ENCODE measurements at places on chromosomes 2 and 18. TPM values are rescaled to one million over a fixed set of nuclear protein-coding genes. Genes with fewer than 3 reads are reported as not detected.

Gene CDK5R2
- not detected for total RNA-seq

Gene IL36G
- total RNA-seq: not detected

Gene NDC80
- 0.29 TPM for total RNA-seq

Gene KLF11
- 32.0 TPM for total RNA-seq

Gene DUSP19
- 5.9 TPM for total RNA-seq

Gene CKAP2L
- 0.68 TPM for total RNA-seq

Gene UGT1A8
- not detected for total RNA-seq

Gene ICA1L
- total RNA-seq: 6.3 TPM

Gene CERS6
- total RNA-seq: 44.7 TPM

Gene REEP1
- total RNA-seq: 22.5 TPM

Gene COPS9
- 175 TPM for total RNA-seq

Gene ADAM23
- total RNA-seq: 31.1 TPM

Gene NGEF
- total RNA-seq: 1.6 TPM

Gene ANKRD62
- total RNA-seq: not detected

Gene ALLC
- not detected for total RNA-seq

Gene KRTCAP3
- total RNA-seq: not detected

Gene CRYGD
- not detected for total RNA-seq

Gene MCM6
- 9.2 TPM for total RNA-seq

Gene DSG4
- total RNA-seq: not detected

Gene MYO3B
- not detected for total RNA-seq

Gene FOXD4L1
- total RNA-seq: 0.21 TPM

Gene ARHGAP25
- total RNA-seq: 6.8 TPM

Gene RAD51AP2
- total RNA-seq: 0.18 TPM

Gene CPO
- total RNA-seq: 0.34 TPM

Gene C2orf15
- total RNA-seq: 0.26 TPM

Gene KLHL14
- total RNA-seq: 0.24 TPM

Gene RPRM
- total RNA-seq: not detected

Gene ABCG8
- not detected for total RNA-seq

Gene ZSWIM2
- not detected for total RNA-seq

Gene RAPGEF4
- total RNA-seq: 12.9 TPM

Gene TMEM17
- 1.3 TPM for total RNA-seq

Gene PAX8
- total RNA-seq: 0.13 TPM

Gene SKA1
- total RNA-seq: 0.21 TPM

Gene ZBTB7C
- total RNA-seq: 5.6 TPM

Gene GCKR
- total RNA-seq: 1.2 TPM

Gene SPC25
- 0.37 TPM for total RNA-seq

Gene LINC00305
- total RNA-seq: not detected

Gene CD8B2
- total RNA-seq: not detected

Gene TNFAIP6
- 7.6 TPM for total RNA-seq

Gene PHOSPHO2
- 3.4 TPM for total RNA-seq

Gene SKOR2
- not detected for total RNA-seq

Gene SPRED2
- total RNA-seq: 26.4 TPM

Gene CDKL4
- 0.88 TPM for total RNA-seq

Gene GRHL1
- total RNA-seq: 1.4 TPM

Gene LONRF2
- 12.8 TPM for total RNA-seq

Gene PTRHD1
- total RNA-seq: 19.8 TPM

Gene ARHGAP15
- total RNA-seq: 7.2 TPM

Gene UGT1A5
- not detected for total RNA-seq

Gene ALPI
- not detected for total RNA-seq

Gene CABYR
- 0.38 TPM for total RNA-seq

Gene TGFA
- 1.0 TPM for total RNA-seq

Gene RAPH1
- 39.3 TPM for total RNA-seq

Gene TCF23
- total RNA-seq: not detected

Gene SCN3A
- total RNA-seq: 1.1 TPM
